ENCODE measurements at places on chromosomes 5 and 9.

DNA sequence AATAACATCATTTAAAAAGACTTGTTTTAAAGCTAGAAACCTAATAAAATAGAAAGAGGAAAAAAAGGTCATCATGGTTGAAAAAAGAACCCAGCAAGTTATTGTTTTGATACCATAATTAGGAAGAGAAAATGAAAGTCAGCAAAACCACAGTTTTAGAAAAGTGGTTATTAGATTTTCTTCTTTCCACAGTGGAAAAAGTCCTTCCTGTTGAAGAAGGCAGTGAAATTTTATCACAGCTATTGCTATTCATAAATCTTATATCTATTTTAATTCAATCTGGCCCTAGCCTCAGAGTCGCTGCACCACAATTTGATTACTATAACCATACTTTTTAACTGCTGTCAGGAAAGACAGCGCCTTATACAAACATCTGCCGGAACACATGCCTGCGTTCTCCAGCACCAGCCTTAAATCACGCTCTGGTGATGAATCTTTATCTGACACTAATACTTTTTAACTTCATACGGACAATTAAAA is 60.3 kb downstream of the MAPKAP1 start:
- no peak for DNase-seq

- no peak for DNase-seq
These were observed 418.1 kb downstream of the PRR16 start for GRCh38 chr5:120882038-120882775.

DNA sequence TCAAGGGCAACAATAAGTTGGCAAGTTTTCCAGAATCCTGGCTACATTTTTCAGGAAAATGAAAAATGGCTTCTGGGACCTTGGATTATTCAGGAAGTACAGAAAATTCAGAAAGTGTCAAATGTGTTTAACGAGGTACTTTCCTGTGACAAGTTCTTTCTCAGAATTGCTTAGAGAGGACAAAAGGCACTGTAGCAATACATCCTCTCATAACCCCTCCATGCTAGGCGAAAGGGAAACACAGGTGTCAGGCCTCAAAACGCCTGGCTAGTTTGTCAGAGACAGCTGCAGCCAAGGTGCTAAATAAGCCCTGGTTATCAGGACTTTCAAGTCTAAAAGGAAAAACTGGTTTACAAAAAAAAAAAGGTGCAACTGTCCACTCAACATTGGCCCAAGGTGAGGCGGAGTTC is 115.2 kb downstream of the GNAQ start:
- no peak for DNase-seq

- no peak for DNase-seq
These were observed 208.4 kb upstream of the TBCA start for GRCh38 chr5:77984587-77984986.

- DNase-seq = no peak
These were observed 28.1 kb downstream of the GPX3 start for GRCh38 chr5:151048526-151048925.

- no peak for DNase-seq
These were observed 388.6 kb upstream of the CDH6 start for GRCh38 chr5:30804739-30805505.

- DNase-seq = no peak
These were observed 18.1 kb downstream of the LPCAT1 start for GRCh38 chr5:1505506-1506241.

DNA sequence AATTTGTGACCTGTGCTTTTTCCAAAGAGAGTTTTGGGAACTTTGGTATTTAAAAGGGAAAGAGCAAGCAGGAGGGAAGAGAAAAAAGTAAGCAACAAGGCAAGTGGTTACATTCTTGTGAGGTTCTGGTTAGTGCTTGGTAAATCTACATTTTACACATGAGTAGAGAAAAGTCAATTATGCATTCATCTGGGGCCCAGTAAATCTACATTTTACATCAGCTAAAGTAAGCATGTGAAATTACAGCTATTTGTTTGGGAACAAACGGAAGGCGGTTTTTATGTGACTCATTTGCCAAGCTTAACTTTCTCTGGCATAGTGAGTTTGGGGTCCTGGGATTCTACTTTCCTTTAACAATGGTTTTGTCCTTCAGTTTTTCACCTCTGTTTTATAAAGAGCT is 102.2 kb downstream of the SNX18 start:
- no peak for DNase-seq

DNA sequence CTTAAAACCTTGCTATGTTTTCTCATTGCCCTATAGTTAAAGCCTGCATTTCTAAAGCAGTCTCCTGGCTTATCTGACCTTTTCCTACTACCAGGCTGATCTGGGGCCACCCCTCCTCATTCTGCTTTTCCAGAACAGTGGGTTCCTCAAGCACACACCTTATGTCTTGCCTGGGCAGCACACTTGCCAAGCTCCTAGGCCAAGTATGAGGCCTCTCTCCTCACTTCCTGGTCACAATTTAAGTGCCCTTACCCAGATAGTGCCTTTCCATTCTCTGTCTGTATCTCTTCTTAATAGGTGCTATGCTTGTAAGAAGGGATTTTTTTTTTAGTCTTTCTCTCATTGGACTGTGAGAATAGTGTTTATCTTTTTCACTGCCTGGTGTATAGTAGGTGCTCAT is 39.7 kb downstream of the HMGCS1 start:
- no peak for DNase-seq

DNA sequence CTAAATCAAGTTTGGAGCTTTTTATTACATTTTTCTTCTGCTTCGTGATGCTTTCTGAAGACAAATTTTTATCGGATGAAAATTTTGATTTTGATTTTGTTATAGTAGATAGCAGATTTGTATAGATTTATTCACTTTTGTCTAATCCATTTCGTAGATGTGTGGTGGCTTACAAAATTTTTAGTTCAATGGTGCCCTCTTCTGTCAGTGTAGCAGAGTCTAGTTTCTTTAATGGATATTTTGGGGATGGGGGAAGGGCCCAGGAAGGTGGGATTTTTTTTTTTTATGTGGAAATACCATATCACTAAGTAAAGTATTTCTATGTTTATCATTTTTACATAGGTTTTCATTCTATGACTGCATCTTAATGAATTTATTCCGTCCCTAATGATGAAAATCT is 259.9 kb upstream of the TARS1 start:
- no peak for DNase-seq

DNA sequence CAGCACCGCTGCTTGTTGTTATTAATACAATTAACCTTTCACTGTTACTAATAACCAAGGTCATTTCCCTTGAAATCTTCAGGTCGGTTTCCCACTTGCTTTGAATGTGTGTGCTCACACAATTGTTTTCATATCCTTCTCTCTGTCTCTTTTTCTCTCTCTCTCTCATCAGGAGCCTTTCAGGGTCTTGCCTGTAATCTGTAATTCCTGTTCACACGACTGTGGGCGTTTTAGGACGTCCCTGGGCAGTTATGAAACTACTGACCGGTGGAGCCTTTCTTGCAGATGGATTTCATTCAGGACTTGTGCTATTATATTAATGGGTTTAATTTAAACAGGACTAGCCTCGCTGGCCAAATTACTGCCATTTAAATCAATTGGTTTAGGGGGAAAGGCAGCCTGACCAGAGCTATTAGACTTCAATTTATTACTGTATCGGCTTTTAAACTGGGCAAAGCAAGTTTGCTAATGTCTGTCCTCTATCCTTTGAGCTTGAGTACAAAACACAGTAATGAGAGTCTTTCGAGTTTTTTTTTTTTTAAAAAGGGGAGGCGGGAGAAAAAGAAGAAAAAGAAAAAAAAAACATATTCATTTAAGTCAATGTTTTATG is 316.0 kb upstream of the TLE4 start:
- DNase-seq = no peak

DNA sequence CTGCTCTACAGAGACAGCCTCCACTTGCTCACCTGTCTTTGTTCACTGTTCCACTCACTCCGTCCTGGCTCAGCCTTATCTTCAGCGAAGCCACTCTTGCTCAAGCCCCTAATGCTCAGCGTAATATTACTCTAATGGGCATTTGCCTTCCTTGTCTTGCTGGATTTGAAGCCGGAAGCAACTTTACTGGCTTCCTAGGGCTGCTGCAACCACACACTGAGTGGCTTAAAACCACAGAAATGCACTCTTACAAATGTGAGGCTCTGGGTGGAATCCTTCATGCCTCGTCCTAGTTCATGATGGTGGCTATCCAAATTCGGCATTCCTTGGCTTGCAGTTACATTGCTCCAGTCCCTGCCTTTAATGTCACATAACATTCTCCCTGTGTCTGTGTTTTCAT is 85.5 kb upstream of the MARCHF11 start:
- no peak for DNase-seq

- no peak for DNase-seq
These were observed 23.9 kb upstream of the PPP3R2 start for GRCh38 chr9:101618698-101619097.

- no peak for DNase-seq
These were observed 483 bp upstream of the DAB2IP start for GRCh38 chr9:121651008-121651294.

GRCh38 chr9:112032743-112033142 is 136.1 kb downstream of the UGCG start:
- no peak for DNase-seq

DNA sequence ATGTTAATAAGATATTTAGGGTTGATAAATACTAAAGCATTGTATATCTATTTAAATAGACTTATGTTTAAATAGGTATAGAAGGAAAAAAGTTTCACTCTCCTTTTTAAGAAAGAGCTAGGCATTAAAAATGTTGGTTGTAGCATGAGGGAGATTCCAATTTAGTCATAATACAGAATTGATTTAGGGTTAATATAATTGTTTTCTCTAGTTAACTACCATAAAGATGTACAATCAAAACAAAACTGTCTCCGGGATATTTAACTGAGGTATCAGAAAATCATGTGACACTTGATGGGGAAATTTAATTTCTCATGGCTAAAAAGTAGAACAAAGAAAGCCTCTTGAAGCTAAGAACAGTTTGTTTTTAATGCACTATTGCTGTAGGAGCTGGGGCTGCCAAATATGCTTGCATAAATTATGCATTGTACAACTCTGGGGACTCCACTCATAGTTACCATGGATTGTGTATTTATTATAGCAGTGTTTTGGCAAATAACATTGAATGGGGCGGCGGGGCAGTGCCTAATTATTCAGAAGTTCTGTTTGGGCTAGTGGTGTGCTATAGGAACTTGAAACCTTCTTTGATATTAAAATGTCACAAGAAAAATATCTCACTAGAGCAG is 44.2 kb downstream of the SMC2 start:
- DNase-seq = no peak

DNA sequence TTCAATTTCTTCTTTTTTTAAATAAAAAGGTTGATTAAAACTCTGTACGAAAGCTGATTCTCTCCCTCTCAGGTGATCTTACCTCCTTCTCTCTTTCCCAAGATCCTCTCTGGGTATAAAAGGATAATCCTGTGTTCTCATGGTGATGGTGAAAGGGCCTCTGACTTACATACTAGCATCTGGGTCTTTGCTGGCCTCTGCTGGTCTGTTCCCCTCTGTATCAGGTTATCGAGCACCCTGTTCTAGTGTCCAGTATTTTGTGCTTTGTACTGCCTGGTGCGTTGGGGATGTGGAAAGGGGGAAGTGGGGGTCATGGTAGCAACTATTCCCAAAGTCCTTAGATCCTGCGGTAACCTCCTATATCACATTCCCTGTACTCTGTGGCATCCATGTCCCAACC is 328.9 kb downstream of the NR2F1-AS1 start:
- DNase-seq = no peak

DNA sequence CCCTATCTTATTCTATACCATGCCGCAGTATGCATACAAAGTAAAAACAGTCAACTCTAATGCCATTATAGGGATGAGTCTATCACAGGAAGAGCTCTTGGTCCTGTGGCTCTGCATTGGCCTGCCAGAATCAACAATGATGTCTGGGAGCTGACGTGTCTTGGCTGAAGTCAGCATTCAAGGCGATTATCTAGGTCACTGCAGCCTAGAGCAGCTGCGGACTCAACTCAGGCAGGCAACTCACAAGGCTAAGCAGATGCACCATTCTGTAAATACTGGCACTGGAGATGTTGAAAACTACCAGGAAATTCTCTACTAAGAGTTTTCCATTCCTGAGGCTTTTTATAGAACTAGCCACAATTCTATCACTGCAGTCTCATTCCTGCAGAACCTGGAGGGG is 13.3 kb downstream of the SPATA9 start:
- no peak for DNase-seq

DNA sequence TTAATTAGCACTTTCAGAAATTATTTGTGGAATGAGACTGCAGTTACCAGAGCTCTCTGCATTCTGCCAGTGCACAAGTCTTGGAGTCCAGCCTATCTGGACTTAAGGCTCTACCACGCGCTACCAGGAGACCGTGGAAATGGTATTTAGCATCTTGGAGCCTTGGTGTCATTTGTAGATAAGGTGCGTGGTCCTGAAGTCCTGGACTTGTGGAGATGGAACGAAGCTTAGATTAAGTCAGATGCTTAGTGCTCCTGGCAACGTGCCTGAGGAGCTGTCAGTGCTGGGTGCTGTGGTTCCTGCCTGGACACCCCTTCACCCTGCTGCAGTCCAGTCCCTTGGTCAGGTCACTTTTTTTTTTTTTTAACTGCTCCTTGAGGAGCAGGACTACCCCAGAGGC is 59.7 kb downstream of the RCL1 start:
- DNase-seq = no peak

DNA sequence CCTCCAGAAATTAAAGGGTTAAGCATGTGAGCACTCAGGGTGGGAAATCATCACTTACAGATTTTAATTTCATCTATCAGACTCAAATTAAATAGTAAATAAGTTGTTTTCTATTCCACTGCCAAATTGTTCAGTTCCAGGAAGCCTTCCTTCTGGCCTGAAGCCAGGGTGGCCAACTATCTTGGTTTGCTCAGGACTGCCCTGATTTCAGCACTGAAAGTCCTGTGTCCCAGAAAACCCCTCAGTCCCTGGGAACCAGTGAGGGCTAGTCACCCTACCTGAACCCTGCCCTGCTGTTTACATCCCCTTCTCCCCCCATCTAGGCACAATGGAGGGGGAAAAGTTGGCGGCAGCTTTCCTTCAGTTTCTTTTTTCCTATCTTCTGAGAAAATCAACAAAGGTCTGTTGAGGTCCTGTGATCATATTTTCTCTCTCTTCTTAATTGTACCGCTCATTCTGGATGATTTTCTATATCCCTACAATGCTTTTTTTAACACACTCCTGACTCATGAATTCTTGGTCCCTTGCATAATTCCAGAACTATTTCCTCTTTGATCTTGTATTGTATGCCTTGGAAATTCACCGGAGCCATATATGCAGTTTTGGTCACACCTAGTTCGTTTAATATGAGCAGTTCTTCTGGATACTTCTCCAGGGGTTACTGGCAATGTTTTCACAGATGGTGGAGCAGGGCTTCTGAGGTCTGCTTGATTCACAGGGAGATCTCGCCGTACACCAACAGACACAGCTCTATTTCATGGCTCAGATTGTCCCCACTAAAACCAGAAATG is 103.8 kb downstream of the MAP1B start:
- DNase-seq = no peak

Measured in activated CD8-positive, alpha-beta memory T cell treated with anti-CD3 and anti-CD28 coated beads for 1 hour (primary cell).